ENCODE measurements at places on chromosomes 6 and 20.

DNA sequence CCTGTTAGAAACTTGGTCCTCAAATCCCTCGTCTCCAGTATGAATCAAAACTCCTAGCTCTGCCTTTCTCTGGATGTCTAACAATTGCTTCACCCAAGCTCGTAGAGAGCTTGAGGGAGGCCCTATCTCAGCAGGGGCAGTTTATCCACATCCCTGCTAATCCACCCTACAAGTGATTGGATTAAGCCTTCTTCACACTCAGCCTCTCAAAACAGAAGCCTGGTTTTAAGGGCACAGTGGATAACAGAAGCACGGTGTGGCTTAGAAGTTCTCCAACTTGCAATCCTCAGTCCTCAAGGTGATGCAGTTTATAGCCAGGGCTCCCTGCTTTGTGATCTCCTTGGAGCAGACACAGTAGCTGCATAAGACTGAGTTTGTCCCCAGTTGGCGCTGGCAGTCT, 383.9 kb downstream of the KIF16B start:
- DNase-seq, result no peak

- no peak for DNase-seq
Measured at GRCh38 chr6:156590482-156590881, 186.7 kb upstream of the ARID1B start.

DNA sequence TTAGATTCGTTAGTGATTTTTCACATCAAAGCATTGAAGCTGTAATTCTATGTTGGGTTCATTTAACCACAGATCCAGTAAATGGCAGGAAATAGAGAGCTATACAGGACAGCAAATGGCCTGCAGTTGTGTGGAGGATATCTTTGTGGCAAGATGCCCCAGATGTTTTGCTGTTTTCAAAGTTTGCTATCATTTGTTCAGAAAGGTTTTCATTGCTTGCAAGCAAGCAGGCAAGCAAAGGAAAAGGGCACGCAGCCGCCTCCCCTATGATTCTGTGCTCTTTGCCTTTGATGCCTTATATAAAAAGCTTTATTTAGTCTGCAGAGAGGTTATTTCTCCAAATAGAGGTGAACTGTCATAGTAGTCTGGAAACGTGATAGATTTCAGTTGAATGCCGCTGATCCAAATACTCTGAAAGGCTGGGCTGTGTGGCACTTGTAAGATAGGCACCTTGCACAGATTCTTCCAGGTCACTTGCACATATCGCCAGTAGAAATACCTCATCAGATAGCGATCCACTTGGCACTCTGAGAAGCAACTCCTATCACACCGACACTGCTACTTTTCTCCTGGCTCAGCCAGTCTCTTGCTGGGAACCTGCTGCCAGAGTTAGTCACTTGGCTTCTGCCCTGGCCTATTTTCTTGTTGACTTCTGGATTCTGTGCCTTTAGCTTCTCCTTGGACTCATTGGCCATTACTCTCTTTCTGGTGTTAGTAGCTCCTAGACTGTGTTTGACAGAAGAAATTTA, 66.4 kb downstream of the UTRN start:
- DNase-seq, result no peak

DNA sequence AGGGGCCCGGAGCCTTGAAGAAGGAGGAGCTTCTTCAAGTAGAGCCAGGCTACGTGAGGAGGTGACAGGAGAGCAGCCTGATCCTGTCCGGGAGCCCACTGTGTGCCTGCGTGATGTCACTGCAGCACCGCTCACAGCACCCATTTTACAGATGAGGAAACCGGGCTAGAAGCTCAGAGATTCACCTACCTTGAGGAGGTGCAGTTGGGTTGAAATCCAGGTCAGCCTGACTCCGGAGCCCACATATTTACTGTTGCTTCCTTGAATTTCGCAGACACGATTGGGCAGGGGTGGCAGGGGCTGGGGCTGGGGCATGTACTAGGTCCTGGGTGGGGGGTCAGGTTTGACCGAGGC, 12.5 kb downstream of the VSTM2L start:
- no peak for DNase-seq

GRCh38 chr6:138397128-138398122, 6.6 kb upstream of the HEBP2 start:
- DNase-seq, result no peak

DNA sequence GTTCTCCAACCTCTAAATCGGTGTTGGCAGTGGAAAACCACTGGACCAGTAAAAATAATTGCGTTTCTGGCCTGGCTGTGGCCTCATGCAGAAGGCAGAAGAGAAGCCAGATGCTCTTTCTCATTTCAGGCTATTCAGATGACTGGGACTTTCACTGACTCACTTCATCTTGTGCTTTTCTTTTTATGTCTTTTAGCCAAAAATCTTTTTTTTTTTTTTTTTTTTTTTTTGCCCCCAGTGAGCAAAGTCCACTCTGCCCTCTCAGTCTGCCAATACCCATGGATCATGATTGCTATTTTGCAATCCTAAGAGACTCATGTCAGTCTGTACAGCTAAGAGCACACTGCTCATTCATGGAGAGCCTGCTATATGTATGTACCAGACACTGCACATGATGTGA, 962.5 kb downstream of the KIF16B start:
- no peak for DNase-seq

GRCh38 chr6:155291291-155291690, 23.0 kb downstream of the TFB1M start:
- DNase-seq, result no peak

- DNase-seq, result no peak
Measured at GRCh38 chr6:6201200-6201599, 119.3 kb downstream of the F13A1 start.

GRCh38 chr6:150029749-150030148, 4.4 kb upstream of the RAET1L start:
- DNase-seq, result no peak

- DNase-seq, result no peak
Measured at GRCh38 chr6:133957780-133958242, 4.8 kb downstream of the TBPL1 start.

DNA sequence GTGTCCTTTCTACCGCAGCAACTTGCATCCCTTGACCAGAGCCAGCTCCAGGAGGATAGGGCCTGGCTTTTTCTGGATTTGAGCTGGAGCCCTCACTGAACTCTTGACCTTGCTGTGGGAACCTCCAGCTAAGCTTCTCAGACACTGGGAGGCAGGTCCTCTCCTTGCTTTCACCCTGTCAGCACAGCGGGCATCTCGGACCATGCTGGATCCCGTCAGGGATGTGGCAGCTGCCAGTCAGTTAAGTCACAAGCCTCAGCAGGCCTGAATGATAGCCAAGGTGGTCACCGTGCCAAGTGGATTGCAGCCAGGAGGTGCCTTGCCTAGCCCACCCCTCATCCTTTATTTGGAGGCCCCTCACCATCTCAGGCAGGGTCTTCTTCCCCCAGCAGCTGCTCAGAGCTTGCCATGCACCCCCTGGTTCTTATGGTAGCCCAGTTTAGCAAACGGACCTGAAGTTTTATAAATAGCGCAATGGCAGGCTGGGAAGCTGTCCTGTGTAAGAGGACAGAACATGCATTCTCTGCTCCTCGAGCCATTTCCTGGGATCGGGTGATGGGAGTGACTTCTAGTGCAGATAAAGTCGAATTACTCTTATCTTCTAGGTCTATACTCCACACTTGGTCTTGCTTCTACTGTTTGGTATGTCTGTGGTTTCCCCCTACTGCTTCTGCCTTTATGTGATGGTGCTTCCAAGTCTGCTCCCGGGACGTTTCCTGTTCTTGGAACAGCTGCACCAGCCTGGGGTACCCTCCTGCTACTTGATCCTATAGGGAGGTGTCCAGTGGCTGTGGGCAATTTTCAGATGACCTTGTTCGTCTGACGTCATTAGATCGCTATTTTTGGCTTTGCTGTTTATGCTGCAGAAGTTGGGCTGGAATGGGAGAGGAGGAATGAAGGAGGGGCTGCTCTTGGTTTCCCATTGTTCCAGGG, 7.1 kb upstream of the MYLK2 start:
- no peak for DNase-seq

DNA sequence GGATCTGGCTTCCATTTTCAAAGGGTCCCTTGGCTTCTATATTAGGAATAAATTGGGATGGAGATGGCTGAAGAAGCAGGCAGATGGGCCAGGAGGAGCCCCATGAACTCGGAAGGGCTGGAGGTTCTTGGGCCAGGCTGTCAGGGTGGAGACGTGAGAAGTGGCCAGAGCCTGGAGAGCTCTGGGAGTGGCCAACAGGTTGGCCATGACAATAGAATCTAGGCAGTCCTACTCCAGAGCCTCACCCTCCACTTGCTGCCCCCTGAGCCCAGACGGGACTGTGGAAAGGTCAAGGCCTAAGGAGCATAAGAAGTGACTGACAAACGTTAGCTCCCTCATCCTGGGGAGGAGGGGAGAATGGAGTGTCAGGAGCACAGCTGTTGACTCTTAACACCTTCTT, 62.1 kb downstream of the STK35 start:
- DNase-seq, result no peak

DNA sequence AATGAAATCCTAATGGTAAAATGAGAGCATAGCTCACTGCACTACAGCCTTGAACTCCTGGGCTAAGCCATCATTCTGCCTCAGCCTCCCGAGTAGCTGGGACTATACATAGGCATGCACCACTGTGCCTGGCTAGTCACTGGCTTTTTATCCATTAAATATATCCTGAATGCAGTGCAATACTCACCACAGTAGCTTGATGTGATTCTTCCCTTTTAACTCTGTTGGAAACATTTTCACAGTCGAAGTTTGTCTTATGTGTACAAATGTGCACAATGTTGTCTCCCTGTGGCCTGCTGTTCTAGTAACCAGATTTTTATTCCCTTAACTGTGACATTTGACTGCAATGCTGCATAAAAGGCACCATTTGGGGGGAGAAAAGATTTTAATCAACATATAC, 56.7 kb downstream of the TRMT6 start:
- no peak for DNase-seq

DNA sequence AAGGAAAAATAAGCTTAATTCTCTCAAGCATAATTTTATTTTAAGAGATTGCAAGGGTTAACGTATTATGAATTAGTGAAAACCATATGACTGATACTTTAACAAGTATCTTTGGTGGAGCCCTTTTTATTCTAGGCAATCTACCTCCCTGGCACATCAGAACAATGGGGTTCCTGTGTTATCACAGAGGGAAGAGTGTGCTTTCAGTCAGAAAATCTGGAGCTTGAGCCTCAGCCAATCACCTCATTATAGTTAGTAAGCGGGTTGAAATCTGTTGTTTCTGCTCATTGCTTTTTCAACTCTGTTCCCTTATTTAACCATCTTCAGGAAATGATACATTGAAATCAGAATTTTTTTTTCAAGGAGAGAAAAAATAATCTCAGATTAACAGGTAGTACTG, 391 bp downstream of the ADGRF1 start:
- DNase-seq, result no peak

- peak; percentile 19 for DNase-seq
Measured at GRCh38 chr6:135438907-135439535, 58.5 kb downstream of the AHI1 start.

DNA sequence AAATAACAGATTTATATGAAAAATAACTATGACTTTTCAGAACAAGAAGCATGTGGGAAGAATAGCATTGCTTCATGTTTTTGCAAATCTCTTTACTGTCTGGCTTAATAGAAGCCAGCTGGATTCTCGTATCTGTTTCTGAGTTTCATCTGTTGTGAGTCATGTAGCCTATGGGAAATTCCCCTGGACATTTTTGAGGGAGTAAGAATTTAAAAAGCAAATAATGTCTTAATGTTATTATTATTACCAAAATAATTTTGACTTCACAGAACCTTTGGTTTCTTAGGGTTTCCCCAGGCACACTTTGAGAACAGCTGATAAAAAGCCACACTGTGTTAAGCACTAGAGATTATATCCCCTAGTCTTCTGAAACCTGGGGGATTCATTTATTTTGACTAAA, 75.8 kb downstream of the SYCP2L start:
- DNase-seq, result no peak

DNA sequence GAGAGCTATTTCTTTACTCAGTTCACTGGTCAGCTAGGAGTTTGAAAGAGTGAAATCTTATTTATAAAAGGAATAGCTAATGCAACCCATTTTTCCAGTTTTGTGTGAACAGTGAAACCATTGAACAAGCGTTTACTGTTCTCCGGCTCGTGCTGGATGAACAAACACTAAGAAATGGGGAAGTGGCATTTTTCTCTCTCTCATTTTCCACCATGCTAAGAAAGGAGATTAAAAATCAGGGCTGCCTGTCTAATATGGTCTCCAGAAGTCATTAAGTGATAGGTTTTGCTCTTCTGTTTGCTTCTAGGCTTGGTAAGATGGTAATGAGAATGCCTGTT, 774 bp upstream of the SFT2D1 start:
- no peak for DNase-seq

DNA sequence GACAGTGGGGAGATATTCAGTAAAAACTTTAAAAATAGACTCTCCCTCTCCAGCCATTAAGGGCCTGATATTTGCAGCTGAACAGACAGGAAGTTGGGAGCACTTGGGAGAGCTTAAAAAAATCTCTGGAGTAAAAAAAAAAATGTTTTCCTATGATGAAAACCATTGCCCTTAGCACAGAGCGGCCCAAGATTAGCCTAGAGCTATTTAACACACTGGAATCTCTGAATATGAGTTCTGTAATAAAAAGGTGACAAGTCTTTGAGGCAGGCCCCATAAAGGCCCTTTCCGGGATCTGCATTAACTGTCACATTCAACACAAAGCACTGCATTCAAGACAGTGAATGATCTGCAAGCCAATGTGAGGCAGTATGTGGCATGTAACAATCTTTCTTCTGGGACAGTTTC, 393.7 kb downstream of the ZFAND3 start:
- no peak for DNase-seq

GRCh38 chr6:119426619-119427018, 77.1 kb upstream of the MAN1A1 start:
- no peak for DNase-seq

GRCh38 chr20:21513181-21513663, 642 bp downstream of the NKX2-2 start:
- no peak for DNase-seq

DNA sequence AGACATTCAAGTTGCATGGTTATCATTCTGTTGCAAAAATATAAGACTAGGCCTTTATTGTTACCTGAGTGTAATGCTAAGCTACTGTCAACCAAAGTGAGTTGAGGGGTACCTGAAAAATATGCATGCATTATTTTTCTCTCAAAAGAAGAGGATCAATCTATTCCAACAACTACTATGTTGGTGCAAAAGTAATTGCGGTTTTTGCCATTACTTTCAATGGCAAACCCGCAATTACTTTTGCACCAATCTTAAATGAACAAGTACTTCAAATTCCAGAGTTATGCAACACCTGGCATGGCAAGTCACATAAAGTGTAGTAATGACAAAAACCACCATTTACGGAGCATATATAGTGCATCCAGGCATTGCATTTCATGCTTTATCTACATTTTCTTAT, 307.0 kb upstream of the NOX3 start:
- no peak for DNase-seq

Measured in NCI-H748 treated with DMSO at 0.1 percent for 48 hours (cell line).